ENCODE measurements at places on chromosomes 12 and 14. TPM values are rescaled to one million over a fixed set of nuclear protein-coding genes. Genes with fewer than 3 reads are reported as not detected.

DNA sequence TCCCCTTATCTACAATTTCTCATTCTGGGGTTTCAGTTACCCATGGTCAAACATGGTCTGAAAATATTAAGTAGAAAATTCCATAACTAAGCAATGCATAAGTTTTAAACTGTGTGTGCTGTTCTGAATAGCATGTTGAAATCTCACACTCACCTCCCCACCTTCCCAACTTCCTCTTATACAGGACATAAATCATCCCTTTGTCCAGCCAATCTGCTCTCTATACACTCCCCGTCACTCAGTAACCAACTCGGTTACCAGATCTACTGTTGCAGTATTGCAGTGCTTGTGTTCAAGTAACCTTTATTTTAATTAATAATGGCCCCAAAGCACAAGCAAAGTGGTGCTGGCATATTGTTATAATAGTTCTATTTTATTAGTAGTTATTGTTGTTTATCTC, 420.5 kb downstream of the GXYLT1 start:
- no peak for DNase-seq

ANKRD33 gene
- total RNA-seq, result not detected

GRCh38 chr12:25518512-25518911, 34.6 kb downstream of the LMNTD1 start:
- no peak for DNase-seq

DNA sequence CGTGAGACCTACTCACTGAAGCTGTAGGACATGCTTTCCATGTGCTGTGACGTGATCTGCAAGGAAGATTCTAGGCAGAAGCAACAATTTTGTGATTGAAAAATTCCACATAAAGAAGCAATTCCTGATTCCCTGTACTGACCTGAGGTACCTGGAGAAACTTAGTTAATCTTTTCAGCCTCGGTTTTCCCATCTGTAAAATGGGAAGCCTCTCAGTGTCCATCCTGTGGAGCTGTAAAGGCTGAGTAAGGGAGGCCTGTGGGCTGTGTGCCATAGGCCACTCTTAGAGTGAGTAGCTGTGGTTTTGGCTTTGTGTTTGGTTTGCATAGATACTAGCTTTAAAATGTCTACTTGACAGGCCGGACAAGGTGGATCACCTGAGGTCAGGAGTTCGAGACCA, 50.7 kb downstream of the SFSWAP start:
- no peak for DNase-seq

DNA sequence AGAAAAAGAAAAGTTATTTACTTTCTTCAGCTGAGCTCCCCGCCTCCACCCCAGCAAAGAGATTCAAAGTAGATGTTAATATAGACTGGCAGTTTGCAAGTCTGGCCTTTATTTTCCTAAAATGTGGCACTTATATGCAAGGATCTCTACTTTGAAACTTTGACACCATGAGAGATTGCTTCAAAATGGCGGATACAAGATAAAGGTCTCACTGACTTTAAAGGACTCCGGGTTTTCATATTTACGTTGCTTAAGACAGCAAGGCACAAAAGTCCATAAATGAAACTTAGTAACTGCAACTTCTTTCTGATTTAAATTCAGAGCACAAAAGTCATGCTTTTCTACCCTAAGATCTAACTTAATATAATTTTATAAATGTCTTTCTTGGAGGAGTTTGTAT, 3.5 kb downstream of the OTX2 start:
- no peak for DNase-seq

DNA sequence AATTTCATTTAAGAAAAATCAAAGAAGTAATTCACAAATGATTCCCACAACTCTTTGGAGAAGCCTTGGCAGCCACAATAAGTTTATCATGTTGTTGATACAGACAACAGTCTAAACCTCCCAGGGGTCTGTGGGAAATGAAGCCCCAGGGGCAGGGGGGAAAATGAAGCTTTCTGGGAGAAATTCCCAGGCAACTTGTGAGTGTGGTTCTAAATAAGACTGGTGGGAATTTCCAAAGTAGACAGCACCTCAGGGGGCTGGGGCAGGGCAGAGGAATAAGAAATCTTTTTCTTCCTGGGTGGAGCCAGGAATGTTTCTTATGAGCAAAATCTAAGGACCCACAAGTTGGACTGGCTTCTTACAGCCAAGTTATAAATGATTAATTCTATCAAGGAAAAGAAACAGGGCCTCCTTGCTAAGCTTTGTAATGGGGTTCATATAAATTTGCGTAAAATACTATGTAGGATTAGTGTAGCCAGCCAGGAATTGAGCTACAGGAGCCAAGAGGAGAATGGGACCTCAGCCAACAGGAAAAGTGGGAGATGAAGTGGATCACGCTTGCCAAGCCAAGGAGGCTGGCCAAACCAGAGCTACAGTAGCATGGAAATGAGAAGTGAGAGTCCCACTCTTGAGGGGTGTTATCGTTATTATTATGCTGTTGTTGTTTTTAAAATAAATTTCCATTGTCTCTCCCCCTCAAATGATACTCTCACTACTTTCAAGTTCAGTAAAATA, 182.9 kb upstream of the FAR2 start:
- DNase-seq, result no peak

INSM2 gene
- not detected for total RNA-seq

DNA sequence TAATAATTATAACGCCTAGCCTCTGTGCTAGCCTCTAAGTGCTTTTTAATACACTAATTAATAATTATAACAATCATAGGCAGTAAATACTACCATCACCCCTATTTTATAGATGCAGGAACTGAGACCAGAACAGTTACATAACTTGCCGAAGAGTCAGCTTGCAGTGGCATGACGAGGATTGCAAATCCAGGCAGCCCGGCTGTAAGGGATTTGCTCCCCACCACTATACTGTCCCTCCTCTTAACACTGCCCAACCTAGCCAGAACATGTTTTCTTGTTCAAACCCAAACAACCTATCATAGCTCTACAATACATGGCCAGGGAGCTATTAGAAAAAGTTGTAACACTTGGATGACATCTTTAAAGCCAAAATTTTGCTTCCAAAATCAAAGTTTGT, 33.9 kb upstream of the VASH1 start:
- DNase-seq, result no peak

FSCB gene
- total RNA-seq, result not detected

GRCh38 chr12:106123551-106124081, 15.1 kb downstream of the NUAK1 start:
- DNase-seq, result peak; percentile 85

DNA sequence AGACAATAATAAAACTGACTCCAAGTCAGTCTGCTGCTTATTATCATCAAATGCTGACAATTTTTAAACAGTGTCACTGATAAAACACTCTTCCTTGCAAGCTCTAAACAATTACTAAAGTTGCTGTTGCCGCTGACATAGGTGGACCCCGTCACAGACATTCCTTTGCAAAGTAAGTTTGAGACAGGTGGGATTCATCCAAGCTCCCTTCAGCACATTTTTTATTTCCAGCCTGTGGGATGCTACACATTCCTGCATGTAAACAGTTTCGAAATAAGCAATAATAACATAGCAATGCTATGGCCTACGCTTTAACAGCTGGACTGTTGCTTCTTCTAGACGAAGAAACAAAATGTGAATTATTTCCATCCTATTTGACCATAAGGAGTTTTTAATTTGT, 85.4 kb upstream of the HIF1A start:
- DNase-seq, result no peak

OR4E2 gene
- total RNA-seq, result not detected

- DNase-seq, result no peak
Measured at GRCh38 chr12:76571256-76571655, 11.7 kb upstream of the OSBPL8 start.

PMEL gene
- total RNA-seq, result 31.9 TPM

DNA sequence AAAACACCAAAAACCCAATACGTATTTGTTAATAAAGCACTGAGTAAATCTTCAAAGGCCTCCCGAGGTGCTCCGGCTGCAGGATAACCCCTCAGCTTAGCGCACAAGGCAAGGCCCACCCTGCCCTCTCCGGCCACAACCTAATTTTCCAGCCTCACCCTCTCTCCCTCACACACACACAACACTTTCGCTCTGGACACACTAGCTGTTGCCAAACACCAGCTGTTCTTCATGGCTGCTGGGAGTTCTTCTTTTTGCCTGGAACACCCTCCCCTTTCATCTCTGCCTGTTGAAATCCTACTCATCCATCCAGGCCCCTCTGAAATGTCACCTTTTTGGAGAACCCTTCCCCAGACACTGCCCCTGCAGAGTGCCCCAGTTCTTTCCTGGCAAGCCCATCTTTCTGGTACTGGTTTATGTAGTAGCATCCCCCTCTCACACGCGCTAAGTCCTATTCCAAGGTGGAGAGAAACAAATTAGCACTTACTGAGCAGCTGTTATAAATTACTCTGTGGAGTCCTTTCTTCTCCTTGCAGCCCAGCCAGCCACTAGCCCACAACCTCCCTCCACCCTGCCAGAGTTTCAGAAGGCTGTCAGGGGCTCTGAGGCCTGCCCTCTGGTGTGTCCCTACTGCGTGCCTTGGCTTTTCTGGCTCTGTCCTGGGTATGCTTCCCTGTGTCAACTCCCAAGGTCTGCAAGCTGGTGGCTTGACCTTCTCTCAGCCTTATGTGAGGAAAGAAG, 805 bp upstream of the CRACR2A start:
- no peak for DNase-seq

DNA sequence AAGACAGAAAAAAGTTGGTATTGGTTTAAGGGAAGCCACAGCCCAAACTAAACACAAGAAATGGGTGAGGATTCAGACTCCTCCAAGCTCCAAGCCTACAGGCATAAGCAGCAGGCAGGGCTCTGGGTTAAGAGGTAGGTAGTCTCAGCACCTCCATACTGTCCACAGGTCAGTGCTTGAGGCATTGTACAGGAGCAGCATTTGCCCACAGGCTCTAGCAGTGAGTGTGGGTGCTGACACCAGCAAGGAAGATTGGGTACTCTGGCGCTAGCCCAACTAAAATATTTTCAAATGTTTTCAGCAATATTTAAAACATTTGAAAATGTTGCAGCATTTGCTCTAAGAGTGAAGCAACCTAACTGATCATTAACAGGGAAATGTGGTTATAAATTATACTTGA, 33.1 kb downstream of the FERMT2 start:
- no peak for DNase-seq

GRCh38 chr12:12622418-12622817, 10.7 kb downstream of the CREBL2 start:
- no peak for DNase-seq

DNA sequence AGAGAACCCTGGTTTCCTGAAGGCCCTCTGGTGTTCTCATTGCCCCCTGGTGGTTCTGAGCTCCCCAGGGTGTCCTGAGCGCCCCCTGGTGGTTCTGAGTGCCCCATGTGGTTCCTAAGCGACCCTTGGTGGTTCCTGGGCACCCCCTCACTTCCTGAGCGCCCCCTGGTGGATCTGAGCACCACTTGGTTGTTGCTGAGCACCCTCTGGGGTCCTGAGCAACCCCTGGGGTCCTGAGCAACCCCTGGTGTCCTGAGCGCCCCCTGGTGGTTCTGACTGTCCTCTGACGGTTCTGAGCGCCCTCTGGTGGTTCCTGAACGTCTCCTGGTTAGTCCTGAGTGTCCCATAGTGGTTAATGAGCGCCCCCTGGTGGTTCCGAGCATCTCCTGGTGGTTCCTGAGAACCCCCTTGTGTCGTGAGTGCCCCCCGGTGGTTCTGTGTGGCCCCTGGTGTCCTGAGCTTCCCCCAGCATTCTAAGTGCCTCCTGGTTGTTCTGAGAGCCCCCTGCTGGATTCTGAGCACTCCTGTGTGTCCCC, 568.3 kb downstream of the TMEM121 start:
- no peak for DNase-seq

FAIM2 gene
- 0.17 TPM for total RNA-seq

DNA sequence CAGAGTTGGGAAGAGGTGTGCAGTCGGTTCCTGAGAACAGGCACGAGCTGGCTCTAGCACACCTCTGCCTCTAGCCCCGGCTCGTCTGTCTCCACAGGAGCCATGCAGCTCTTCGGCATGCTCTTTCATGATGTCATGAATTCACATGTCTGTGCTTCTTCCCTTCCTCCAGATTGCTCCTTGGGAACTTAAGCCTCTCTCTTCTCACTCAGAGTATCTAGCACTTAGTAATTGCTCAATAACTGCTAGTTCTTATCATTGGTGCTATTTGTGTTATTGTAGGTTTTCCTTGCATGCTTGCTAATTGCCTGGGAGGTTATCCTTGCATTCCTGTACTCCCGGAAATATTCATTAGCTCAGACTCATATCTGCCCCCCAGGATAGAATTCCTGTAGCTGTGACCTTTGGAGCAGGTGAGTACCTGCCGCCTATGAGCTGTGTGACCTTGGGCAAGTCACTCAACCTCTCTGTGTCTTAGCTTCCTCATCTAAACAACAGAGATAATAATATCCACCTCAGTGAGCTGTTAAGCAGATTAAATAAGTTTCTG, 19.5 kb downstream of the FAM181A start:
- DNase-seq, result no peak

GRCh38 chr14:59186306-59186705, 2.2 kb upstream of the DAAM1 start:
- DNase-seq, result no peak

DNA sequence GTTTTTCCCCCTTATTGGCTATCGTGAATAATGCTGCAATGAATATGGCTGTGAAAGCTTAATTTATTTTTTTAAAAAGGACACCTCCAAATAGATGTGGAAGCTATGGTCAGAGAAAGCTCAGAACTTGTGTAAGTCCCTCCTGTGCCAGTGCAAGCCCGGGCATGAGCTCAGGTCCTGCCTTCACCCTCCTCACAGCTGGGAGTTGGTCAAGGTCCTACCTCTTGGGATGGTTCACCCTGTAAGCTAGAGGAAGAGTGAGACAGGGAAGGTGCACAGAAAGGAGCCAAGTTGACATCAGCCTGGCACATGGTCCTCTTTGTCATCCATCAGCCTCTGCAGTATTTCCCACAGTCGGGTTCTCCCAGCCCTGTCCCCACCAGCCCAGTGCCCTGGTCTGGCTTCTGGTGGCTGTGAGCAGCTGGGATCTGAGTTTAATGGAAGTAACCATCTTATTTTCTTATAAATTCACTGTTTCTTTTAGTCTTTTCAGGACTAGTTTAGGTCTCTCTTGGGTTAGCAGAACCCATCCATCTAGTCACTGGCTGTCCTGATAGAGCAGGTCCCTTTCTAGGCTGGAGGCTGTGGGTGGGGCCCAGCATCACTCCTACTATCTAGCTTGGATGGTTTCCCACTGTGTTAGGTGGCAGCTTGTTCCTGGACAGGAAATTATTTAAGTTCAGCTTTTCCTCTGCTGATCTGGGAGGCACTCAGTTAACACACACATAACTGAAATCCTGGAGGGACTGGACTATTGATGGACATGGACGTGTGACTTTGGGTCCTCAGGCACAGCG, 11.8 kb upstream of the PLEKHG3 start:
- peak; percentile 86 for DNase-seq

- peak; percentile 88 for DNase-seq
Measured at GRCh38 chr14:75578786-75579337, 442 bp downstream of the FLVCR2 start.

- DNase-seq, result no peak
Measured at GRCh38 chr14:75568791-75569190, 9.6 kb upstream of the FLVCR2 start.

DNA sequence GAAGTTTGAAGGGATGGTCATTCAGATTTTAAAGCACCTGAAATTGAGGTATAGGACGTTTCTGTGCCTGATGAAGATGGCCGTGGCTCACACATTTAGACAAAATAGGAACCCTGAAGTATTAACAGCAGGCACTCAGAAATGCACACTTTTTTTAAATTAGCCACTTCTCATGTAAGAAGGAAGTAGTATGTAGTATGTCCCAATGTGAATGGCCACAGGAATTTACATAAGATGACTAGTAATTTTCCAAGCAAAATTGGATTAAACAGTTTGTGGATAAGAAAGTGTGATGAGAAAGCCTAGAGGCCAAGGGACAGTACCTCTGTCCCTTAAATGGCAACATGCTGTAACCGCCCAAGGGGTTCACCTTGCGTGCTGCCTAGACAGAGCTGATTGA, 1.8 kb upstream of the MIS18BP1 start:
- DNase-seq, result no peak

AQP6 gene
- total RNA-seq, result 0.10 TPM

PTPN6 gene
- total RNA-seq, result 36.4 TPM

CFAP251 gene
- 3.4 TPM for total RNA-seq

CLEC2A gene
- total RNA-seq, result 60.8 TPM

All from lower leg skin (tissue), 4 donors.